Activated T-helper 1 cell treated with anti-CD3 and anti-CD28 coated beads, Interleukin-12 subunit alpha, Interleukin-12 subunit beta, Interleukin-2, Interleukin-4 antibody, amounts not matched to agents 30 ng/mL and 10 ng/mL and 1 ng/mL, durations not matched to agents 14 hours and 24 hours and 36 hours (primary cell): ENCODE measurements at places on chromosomes 13 and 19.

DNA sequence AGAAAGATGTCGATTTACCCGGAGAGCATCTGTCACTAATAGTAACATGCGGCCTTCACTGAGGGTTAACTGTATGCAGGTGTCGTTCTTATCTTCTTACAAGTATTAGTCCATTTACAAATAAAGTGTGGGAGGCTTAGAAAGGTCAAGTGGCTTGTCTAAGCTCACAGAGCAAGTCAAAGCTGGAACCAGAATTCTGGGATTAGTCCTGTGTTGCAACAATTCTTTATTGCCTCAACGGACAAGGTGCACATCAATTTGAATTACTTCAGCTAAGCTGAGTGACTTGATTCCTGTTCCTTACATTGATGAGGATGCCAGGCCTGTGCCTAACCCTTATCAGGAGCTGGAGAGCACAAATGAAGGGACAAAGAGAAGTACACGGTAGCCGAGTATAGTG is 1193.6 kb downstream of the UQCRFS1 start:
- no peak for DNase-seq

DNA sequence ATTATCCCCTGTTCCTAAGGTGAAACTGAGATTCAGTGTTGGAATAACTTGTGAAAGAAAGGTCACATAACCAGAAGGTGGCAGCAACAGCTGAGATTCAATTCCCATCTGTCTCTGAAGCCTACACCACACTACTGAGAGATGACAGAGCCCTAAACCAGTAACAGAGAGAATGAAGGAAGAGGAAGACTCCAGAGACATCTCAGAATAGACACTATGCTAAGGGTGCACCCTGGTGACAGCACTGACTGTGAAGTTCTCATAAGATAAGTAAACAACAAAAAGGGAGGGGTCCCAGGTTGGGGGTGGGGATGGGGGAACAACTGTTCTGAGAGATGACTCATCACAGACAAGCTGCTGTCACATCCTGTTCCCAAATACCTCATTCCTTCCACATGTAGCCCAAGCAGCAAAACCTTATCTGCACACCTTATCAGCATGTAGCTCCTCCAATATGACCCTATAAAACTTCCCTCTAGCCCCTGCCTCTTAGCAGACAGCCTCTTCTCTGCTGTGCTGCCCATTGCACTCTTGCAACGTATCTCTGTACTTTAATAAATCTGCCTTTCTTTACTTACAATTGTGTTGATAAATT is 46.5 kb downstream of the UTP14C start:
- no peak for DNase-seq

GRCh38 chr13:63149375-63149774 is 1733.7 kb upstream of the PCDH20 start:
- no peak for DNase-seq

- DNase-seq = no peak
These were observed 5.7 kb downstream of the PGPEP1 start for GRCh38 chr19:18346091-18346490.

GRCh38 chr19:29636553-29637360 is 28.5 kb upstream of the PLEKHF1 start:
- no peak for DNase-seq
